Retina (tissue), 1 donor: ENCODE measurements at places on chromosomes 7 and 10.

- DNase-seq, result no peak
Observed at GRCh38 chr7:50448823-50449222, 1.3 kb downstream of the FIGNL1 start.

DNA sequence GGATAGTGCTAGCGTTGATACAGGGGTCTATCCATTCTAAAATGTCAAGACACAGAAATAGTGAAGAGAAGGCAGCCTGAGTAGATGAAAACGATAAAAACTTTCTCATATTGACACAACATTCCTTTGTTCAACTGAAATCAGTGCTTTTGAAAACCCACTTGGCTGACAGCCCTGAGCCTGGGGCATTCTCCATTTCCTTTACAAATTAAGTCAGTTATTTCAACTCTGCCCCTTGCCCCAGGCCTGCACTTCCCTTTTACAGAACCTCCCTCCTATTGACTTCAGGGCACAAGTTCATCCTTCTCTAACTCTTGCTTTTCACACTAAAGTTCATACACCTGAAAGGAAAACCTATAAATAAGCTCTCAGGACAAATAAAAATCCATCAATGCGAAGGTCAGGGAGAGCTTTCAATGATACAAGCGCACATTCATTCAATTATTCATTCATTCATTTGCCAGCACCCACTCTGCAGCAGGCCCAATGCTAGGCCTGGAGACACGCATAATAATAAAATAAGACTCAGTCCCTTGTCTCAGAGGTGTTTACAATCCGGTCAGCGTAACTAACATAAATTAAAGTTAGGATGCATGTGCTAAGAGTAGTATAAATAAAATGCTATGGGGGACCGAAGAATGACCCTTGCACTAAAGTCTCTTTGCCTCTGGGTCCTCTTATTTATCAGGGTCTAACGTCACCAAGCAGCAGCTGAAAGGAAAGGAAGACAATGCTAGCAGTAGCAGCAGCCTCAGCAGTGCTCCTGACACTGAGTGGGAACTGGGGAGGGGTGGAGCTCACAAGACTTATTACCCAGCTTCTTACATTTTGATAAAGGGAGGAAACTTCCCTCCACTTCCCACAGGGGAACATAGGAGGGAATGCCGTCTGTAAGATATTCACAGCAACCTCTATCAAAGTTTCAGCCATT lies 134.8 kb downstream of the PDE1C start:
- no peak for DNase-seq

DNA sequence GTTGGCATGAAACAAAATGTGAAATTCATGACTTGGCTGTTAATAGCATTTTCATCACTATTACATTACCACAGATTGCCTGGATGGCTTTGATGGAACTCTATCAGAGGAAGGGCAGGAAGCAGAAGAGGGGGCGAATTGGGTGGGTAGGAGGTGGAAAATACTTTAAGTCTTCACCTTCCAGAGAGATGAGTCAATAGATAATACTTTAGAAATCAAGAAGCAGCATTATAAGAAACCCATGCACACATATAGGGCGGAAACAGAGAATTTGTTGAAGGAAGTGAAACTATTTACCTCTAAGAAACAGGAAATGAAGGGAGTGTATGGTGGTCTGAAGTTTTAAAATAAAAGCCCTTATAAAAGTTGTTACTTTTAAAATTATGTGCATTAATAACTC lies 152.1 kb upstream of the TARP start:
- no peak for DNase-seq

- no peak for DNase-seq
Observed at GRCh38 chr10:33248638-33249037, 85.8 kb downstream of the NRP1 start.

DNA sequence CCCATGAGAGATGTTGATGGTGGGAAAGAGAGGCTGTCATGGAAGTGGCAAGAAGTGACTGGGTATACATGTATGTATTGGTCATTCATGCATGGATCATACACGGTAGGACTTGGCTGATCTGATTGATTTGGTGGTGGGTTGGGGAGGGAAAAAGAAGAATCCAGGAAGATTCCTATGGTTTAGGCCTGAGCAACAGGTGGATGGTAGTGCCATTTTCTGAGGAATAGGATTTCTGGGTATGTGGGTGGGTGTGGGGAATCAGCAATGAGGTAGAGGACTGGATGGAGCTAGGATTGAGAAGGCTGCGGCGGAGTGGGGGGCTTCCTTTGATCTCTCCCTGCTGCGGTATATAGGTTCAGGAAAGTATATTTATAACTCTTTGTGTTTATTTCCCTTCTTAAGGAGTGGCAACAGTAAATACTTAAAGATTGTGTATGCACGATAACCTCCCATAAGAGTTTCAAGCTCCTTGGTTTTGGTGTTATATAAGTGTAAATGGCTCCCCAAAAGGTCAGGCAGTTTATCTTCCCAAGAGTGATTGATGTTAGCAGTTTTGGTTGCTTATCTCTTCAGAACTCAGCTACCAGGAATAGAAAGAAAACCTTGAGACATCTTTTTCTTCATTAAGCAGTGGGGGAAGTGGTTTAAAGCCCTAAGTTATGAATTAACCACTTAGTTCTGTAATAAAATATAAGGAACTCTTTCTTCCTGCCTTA lies 100.1 kb downstream of the LSMEM1 start:
- no peak for DNase-seq

GRCh38 chr7:117769085-117769484 lies 104.2 kb downstream of the CTTNBP2 start:
- no peak for DNase-seq

DNA sequence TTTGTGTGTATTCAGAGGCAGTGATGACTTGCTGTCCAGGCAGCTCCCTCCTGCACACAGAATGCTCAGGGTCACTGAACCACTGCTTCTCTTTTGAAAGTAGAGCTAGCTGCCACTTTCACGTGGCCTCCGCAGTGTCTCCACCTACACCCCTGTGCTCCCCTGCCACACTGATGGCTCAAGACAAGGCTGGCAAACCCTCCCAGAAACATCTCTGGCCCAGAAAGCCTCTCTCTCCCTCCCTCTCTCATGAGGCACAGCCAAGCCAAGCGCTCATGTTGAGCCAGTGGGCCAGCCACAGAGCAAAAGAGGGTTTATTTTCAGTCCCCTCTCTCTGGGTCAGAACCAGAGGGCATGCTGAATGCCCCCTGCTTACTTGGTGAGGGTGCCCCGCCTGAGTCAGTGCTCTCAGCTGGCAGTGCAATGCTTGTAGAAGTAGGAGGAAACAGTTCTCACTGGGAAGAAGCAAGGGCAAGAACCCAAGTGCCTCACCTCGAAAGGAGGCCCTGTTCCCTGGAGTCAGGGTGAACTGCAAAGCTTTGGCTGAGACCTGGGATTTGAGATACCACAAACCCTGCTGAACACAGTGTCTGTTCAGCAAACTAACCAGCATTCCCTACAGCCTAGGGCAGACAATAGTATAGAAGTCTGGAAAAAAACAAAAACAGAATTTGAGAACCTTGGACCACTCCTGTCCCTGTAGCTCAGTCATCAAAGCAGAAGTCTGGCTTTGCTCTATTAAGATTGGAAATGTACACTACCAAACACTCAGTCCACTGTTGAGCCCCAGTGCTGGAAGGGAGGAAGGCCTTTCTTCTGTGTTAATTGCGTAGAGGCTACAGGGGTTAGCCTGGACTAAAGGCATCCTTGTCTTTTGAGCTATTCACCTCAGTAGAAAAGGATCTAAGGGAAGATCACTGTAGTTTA lies 15.8 kb downstream of the SCD start:
- no peak for DNase-seq

DNA sequence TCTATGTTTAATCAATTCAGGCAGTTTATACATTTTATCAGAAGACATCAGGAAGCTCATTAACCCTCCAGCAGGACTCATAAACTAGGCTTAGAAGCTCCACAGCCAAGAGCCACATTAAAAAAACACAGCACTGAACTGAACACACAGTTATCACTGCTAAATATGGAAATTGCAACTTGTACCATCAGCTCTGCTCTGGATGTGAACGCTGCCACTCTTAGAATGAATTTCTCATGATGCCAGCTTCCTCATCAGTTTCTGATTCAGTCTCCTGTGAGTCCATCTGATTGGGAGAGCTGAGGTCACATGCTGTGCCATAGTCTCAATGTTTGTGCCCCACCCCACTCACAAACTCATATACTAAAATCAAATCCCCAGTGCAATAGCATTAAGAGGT lies 17.1 kb upstream of the ING3 start:
- no peak for DNase-seq

GRCh38 chr10:843703-844102 lies 87.8 kb downstream of the LARP4B start:
- no peak for DNase-seq

DNA sequence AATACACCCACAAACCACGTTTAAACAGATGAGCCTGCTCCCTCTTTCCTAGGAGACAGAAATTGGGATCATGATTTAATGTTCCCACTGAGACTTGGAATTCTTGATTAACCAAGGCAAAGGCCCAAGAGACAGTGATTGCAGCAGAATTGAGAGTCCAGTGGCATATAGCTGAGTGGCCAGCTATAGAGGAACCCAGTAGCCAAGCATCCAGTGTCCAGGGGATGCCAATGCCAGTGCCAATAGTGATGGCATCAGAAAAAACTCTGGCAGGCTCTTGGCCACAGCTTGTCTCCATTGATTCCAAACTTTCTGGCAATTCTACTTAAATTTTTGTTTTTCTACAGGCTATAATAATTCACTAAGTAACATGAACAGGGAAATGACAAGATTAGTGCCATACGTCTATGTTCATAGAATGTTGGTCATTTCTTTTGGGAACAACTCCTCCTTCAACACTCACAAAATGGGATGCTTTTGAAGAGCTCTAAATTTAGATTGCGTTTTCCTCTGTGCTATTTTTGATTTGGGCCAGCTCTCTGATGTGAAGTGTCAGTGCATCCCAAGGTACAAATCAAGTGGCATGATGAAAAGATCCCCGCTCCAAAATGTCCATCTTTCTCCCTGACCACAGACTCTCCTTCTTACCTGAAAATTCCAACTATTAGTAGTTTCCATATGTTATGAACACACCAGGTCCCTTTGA lies 83.1 kb upstream of the A1CF start:
- no peak for DNase-seq

- no peak for DNase-seq
Observed at GRCh38 chr7:45176886-45177731, 19.5 kb downstream of the RAMP3 start.

- DNase-seq, result no peak
Observed at GRCh38 chr7:137395420-137395819, 51.9 kb upstream of the PTN start.
